ENCODE measurements at places on chromosomes 2 and 18. TPM values are rescaled to one million over a fixed set of nuclear protein-coding genes. Genes with fewer than 3 reads are reported as not detected.

LBH gene
- total RNA-seq, result 280 TPM

LOXL3 gene
- total RNA-seq, result 6.1 TPM

PLGLB1 gene
- 1.4 TPM for total RNA-seq

UPP2 gene
- not detected for total RNA-seq

ECEL1 gene
- 2.8 TPM for total RNA-seq

CPLX4 gene
- not detected for total RNA-seq

FHOD3 gene
- total RNA-seq, result 26.0 TPM

CHRNA1 gene
- not detected for total RNA-seq

CDH20 gene
- 0.38 TPM for total RNA-seq

GREB1 gene
- 7.4 TPM for total RNA-seq

LRATD1 gene
- total RNA-seq, result 3.1 TPM

IL36A gene
- not detected for total RNA-seq

SERPINB3 gene
- not detected for total RNA-seq

CMPK2 gene
- 4.9 TPM for total RNA-seq

EFR3B gene
- 1.7 TPM for total RNA-seq

GALNT14 gene
- total RNA-seq, result 1.1 TPM

NGEF gene
- total RNA-seq, result 5.3 TPM

GALNT13 gene
- 6.0 TPM for total RNA-seq

SEPTIN2 gene
- 423 TPM for total RNA-seq

NT5DC4 gene
- not detected for total RNA-seq

PKDCC gene
- 137 TPM for total RNA-seq

ATL2 gene
- total RNA-seq, result 72.4 TPM

ADD2 gene
- total RNA-seq, result 3.0 TPM

AQP12A gene
- not detected for total RNA-seq

MDH1B gene
- 1.8 TPM for total RNA-seq

RTP5 gene
- 0.10 TPM for total RNA-seq
